ENCODE measurements at places on chromosomes 6 and 20.

- no peak for DNase-seq
Observed at GRCh38 chr6:88349511-88349910, 183.4 kb upstream of the CNR1 start.

DNA sequence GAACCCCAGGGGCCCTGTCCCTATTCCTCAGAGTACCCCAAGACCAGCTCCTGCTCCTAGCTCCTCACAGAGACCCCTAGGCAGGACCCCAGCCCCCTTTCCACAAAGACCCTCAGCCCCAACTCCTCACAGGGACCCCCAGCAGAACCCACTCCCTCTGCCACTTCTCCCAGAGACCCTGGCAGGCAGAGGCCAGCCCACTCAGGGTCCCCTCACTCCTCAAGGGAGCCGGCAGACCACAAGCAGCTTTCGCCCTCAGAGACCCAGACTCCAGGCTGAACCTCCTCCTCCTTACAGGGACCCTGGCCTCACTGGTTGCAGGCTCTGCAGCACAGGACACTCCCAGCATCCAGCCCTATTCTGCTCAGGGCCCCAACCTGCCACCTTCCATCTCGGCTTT, 575 bp downstream of the SLC44A4 start:
- no peak for DNase-seq

DNA sequence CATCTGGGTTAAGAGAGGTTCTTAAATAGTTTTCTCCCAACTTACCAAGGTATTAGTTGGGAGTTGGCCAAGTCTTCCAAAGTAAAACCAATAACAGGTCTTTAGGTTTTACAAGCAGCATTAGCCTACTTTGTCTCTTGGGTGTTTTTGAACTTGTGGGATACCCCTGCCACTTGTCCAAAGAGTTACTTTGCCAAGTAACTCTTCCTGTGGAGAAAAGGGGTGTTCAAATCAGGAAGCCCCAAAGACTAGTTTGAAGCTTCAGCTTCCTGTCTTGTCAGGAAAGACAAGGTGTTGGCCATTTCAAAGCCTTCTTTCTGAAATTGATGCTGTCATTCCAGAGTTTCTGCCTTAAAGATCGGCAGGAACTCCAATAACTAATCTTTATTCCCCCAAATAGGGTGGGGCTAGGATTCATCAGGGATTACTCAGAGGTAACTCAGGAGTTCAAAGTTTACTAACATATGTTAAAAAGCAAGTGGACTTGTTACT, 822 bp downstream of the RAB22A start:
- no peak for DNase-seq

GRCh38 chr6:158353883-158354877, 41.9 kb downstream of the TULP4 start:
- DNase-seq = no peak

DNA sequence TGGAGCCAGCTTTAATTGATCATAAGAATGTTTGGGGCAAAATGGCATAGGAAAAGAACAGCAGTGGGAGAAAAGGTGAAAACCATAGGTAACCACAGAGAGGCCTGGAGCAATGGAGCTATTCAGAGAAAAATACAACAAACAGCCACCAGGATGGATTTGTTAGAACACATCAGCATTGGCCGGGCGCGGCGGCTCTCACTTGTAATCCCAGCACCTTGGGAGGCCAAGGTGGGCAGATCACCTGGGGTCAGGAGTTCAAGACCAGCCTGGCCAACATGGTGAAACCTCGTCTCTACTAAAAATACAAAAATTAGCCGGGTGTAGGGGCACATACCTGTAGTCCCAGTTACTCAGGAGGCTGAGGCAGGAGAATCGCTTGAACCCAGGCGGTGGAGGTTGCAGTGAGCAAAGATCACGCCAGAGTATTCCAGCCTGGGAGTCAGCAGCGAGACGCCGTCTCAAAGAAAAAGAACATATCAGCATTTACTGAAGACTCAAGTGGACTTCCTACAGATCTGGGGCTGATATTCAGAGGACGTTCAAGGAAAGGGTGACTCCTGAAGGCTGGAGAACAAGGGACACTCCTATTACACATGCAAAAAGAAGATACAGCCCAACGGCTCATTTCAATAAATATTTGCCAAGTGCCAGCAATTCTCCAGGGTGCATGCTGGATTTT, 20.2 kb downstream of the SNHG17 start:
- DNase-seq = no peak

DNA sequence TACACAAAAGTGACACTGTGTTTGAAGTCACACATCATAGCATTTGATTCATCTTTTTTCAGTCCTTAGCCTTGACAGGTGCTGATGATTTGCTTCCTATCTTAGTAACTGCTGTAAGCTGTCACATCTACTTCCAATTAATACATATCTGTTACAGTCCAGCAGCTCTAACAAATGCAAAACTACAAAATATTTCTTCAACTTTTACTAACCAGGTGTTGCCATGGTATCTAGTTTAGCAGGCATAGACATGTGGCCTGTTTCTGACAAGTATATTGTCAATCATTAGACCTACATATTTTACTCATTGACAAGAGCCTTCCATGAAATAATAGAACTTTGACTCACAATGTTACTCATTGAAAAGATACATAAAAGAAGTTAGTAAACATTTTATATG, 1159.7 kb downstream of the GRIK2 start:
- no peak for DNase-seq

GRCh38 chr6:38646166-38646878, 6.6 kb upstream of the BTBD9 start:
- DNase-seq = no peak

- DNase-seq = no peak
Observed at GRCh38 chr6:32167154-32167760, 2.9 kb downstream of the EGFL8 start.

DNA sequence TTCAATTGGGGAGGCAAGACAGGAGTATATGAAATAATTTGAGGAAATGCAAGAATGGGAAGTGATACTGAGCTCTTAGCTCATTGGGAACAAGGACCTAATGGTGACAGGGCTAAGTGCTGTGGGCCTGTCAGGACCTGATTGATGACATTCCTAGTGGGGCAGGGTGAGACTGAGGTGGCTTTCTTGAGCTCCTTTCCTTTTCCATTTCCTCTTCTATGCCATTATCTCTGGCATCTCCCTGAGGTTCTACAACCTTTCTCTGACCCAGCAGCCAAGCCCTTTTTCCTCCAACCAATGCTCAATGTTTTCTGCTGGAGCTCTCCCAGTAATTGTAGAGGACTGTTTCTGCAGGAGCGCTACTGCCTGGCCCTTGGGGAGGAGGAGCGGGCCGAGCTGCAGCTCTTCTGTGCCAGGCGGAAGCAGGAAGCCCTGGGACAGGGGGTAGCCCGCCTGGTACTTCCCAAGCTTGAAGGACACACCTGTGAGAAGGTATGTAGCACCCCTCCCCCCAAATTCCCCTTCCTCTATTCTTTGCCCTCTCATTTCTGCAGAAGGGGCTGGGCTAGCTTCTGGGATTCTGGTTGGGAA, 2.8 kb upstream of the TOMM6 start:
- no peak for DNase-seq

DNA sequence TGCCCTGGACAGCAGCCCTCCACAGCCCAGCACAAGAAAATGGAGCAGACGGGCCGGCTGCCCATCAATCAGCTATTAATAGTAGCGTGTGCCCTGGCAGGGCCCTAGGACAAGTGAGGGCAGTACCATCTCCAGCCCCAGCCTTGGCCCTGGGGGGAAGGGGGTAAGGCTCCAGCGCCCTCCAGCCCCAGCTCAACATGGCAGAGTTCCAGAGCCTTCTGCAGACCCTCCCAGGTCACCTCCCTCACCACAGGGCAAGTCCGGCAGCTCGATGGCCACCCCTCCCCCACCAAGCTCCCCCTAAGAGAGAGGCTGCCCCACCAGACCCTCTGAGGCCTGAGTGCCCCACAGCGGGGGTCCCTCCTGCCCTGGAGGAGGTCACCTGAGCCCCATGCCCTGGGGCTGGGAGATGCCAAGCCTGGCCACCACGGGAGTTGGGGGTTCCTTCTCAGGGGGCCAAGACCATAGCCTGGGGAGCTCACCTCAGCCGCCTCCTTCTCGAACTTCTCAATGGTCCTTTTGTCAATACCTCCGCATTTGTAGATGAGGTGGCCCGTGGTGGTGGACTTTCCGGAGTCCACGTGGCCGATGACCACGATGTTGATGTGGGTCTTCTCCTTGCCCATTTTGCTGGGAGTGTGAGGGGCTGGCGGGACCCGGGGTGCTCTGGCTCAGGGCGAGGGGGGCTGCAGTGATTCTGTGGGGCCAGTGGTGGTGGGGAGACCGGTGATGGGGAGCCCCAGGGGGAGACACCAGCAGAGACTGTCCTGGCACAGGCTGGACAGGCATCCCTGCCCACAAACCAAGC, 1.5 kb downstream of the EEF1A2 start:
- DNase-seq = no peak

DNA sequence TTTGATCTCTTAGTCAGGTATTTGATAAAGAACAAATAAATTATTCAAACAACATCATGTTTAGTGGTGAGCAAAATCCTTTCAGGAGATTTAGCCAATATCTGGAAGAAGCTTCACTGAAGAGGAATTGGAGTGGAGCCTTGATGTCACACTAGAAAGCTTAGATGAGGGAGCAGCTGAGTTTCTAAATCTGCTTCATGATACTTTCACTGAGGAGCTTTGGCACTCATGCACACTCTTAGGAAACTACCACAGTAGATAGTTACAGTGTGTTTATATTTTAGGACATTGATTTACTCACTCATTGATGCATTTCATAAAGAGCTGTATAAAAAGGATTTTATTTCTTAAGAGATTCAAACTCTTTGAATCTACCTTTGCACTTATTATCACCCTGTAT, 366.2 kb upstream of the BTBD3 start:
- no peak for DNase-seq

GRCh38 chr6:90216072-90216977, 80.3 kb downstream of the BACH2 start:
- DNase-seq = no peak

DNA sequence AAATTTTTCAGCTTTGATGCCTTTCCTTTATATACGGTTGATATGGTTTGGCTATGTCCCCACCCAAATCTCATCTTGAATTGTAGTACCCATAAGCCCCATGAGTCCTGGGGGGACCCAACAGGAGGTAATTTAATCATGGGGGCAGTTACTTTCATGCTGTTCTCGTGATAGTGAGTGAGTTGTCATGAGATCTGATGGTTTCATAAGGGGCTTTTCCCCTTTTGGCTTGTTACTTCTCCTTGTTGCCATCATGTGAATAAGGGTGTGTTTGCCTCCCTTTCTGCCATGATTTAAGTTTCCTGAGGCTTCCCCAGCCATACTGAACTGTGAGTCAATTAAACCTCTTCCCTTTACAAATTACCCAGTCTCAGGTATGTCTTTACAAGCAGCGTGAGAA, 66.8 kb downstream of the ARHGAP18 start:
- no peak for DNase-seq

GRCh38 chr6:33207552-33208090, 679 bp upstream of the RING1 start:
- DNase-seq = no peak

GRCh38 chr6:5746759-5747130, 260.0 kb downstream of the NRN1 start:
- no peak for DNase-seq

GRCh38 chr6:112221981-112222852, 32.1 kb downstream of the LAMA4 start:
- no peak for DNase-seq

- DNase-seq = no peak
Observed at GRCh38 chr6:144335914-144336313, 50.8 kb downstream of the UTRN start.

GRCh38 chr6:37570482-37571133, 70.9 kb upstream of the CCDC167 start:
- DNase-seq = no peak

GRCh38 chr6:149026530-149026942, 279.7 kb downstream of the UST start:
- DNase-seq = peak; percentile 6

All from NCI-H2081 treated with DMSO at 0.1 percent for 48 hours (cell line).